ENCODE measurements at places on chromosomes 2 and 18.

- peak; percentile 98 for DNase-seq
Observed at GRCh38 chr2:100013892-100014677, 128.3 kb downstream of the AFF3 start.

DNA sequence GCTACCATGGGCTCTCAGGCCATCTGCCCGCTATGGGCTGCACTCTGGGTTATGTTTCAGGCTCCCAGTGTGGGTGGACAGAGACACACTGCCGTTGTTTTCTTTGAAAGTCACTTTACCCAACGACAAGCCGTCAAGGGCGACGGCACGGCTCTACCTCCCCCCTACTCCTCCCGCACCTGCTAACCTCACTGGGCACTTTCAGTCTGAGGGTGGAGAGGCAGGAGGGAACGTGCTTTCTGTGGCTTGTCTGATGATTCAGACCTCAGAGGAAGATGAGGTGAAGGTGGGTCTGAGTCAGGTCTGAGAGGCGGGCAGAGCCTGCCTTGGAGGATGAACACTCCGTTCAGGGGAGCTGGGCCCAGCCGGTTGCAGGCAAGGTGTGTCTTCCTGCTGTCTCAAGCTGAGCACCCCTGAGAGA is 147.6 kb upstream of the HDAC4 start:
- DNase-seq, result no peak

- peak; percentile 17 for DNase-seq
Observed at GRCh38 chr2:223856584-223856983, 19.2 kb upstream of the AP1S3 start.

- no peak for DNase-seq
Observed at GRCh38 chr2:28101892-28102291, 211.4 kb downstream of the BABAM2 start.

DNA sequence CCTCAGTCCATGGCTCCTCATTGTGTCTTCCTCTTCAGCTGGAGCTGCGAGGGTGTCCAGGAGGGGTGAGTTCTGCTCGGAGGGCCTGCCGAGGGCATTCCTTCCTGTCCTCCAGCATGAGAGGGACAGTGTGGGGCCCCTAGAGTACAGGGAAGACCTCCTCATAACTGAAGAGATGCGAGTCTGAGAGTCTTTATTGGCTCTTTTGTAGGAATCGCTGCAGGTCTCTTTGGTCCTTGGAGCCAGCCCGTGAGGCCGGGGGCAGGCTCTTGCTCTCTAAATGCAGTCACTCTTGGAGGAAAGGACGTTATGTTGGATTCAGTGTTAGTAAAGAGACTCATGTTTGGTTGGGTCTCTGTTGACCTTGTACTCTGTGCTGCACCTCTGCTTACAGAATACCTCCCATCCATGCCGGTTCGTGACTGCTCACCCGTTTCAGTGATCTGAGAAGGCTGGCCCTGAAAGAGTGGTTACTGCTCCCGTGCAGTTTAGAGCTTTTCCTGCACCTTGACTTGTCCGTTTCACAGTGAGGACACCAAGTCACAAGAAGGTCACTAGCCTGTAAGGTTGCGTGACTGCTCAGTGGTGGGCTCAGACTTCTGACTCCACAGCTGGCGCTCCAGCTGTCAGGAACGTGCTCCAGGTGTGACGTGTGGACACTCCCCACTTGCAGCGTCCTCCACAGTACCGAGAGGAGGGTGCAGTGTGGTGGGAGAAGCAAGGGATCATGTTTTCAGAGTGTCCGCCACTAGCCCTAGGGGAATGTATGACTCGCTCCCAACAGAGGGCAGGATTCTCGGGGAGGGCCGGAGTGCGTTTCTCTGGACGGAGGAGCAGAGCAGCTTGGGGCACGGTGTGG is 7.8 kb downstream of the ATG4B start:
- DNase-seq, result no peak

DNA sequence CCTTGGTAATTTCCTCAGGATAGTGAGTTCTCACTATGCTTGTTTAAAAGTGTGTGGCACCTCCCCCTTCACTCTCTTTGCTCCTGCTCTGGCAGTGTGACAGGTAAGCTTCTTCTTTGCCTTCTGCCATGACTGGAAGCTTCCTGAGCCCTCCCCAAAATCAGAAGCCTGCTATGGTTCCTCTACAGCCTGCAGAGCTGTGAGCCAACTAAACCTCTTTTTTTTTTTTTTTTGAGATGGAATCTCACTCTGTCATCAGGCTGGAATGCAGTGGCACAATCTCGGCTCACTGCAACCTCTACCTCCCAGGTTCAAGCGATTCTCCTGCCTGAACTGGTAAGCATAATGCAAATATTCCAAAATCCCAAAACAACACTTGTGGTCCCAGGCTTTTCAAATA is 80.0 kb downstream of the SOWAHC start:
- peak; percentile 54 for DNase-seq

DNA sequence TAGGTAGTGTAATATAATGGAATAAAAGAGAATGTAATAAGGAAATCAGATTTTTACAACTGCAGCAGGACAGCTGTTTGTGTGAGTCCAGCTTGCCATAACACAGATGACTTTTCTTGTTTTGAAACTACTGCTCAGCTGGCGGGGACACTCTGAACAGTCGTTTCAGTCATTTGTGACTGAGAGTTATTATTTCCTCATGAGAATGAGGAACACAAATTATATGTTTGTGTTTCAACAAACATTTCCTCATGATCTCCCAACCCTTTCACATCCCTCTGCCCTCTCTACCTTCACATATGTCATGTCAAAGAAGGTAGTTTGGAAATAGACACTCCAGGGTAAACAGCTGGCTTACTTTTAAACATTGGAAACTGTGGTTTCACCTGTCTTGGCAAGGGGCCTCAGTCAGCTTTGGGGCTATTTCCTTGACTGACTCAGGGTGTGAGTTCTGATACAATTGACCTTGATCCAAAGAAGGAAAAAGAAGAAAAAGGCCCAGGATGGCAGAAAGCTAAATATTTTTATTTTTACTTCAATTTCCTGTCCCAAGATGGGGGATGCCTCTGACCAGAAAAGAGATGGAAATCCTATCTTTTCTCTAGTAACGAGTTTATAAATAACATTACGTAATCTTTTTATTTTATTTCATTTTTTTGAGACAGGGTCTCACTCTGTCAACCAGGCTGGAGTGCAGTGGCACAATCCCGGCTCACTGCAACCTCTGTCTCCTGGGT is 593 bp downstream of the SP140L start:
- DNase-seq, result no peak

- DNase-seq, result peak; percentile 99
Observed at GRCh38 chr2:55862673-55863390, 60.8 kb downstream of the EFEMP1 start.

- no peak for DNase-seq
Observed at GRCh38 chr18:78454221-78454620, 525.4 kb upstream of the SALL3 start.

GRCh38 chr2:23660237-23660636 is 266.7 kb downstream of the ATAD2B start:
- DNase-seq, result no peak

DNA sequence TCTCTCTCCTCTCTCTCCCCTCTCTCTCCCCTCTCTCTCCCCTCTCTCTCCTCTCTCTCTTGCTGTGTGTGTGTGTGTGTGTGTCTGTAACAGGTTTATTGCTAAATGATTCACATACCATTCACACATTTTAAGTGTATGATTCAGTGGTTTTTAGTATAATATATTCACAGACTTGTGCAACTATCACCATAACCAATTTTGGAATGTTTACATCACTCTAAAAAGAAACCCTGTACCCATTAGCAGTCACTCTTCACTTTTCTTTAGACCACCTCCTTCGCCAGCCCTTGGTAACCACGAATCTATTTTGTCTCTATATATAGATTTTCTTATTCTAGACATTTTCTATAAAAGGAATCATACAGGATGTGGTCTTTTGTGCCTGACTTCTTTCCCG is 11.4 kb downstream of the THNSL2 start:
- no peak for DNase-seq

GRCh38 chr2:187851955-187852561 is 297.8 kb upstream of the TFPI start:
- no peak for DNase-seq

DNA sequence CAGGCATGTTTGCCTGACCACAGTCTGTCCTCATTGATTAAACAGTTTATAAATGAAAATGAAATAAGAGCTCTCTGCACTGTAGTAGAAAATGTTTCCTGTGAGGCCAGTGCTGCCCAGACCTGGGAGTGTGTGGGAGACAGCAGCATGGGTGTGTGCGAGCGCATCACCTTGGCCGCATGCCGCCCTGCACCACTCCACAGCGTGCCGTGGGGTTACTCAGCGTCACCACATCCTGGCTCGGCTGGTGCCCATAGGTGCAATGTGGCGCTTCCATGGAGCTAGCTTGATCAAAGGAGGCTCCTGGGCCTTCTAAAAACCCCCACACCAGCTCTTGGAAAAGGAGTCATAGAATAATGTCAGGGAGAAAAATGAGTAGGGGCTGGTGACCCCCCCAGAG is 76.0 kb upstream of the EPC2 start:
- no peak for DNase-seq

- no peak for DNase-seq
Observed at GRCh38 chr2:10548626-10549025, 100.5 kb upstream of the ODC1 start.

DNA sequence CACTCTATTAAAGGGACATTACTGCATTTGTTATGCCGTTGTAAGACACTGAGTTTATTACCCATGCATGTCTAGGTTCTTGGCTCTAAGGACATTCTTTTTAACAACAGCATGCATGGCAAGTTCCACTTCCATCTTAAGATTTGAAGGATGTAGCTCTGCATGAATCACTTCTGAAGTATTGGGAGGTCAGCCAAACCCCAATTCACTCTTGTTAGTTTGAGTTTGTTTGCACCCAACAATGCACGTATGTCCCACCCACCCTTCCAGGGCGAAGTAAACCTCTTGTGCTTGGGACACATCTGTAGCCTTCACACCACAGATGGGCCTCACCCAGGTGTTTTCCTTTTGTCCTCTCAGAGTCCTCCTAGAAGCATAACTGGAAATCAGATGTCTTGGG is 5.6 kb upstream of the LAMA3 start:
- peak; percentile 56 for DNase-seq

DNA sequence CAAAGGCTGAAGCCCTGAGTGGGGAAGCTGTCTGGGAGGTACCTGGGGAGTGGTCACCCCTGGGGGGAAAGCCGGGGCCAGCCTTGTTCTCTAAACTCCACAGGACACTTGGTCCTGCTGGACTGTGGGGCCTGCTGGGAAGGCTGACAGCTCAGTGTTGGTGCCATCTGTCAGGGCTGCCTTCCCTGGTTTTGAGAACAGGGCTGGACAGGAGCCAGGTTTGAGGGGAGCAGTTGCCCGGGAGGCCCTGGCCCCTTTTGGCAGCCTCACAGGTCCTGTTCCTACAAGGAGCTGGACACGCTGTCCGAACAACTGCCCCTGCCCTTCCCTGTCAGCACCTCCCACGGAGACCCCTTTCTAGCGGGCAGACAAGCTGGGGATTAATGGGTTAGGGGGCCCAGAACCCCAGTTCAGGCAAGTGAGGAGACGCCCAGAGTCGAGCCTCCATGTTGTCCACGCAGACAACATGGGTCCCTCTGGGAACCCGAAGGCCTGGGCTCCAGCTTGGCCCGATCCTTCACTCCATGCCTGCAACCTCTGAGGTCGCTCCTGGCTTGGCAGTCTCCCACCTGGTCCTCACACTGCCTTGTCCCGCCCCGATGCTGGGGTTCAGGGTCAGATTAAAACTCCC is 40.8 kb downstream of the ATOH8 start:
- no peak for DNase-seq

- DNase-seq, result no peak
Observed at GRCh38 chr2:129902731-129903585, 76.5 kb upstream of the RAB6C start.

- DNase-seq, result peak; percentile 95
Observed at GRCh38 chr2:234880551-234881211, 71.1 kb upstream of the SH3BP4 start.

GRCh38 chr2:41736105-41736567 is 311.7 kb upstream of the PKDCC start:
- no peak for DNase-seq

DNA sequence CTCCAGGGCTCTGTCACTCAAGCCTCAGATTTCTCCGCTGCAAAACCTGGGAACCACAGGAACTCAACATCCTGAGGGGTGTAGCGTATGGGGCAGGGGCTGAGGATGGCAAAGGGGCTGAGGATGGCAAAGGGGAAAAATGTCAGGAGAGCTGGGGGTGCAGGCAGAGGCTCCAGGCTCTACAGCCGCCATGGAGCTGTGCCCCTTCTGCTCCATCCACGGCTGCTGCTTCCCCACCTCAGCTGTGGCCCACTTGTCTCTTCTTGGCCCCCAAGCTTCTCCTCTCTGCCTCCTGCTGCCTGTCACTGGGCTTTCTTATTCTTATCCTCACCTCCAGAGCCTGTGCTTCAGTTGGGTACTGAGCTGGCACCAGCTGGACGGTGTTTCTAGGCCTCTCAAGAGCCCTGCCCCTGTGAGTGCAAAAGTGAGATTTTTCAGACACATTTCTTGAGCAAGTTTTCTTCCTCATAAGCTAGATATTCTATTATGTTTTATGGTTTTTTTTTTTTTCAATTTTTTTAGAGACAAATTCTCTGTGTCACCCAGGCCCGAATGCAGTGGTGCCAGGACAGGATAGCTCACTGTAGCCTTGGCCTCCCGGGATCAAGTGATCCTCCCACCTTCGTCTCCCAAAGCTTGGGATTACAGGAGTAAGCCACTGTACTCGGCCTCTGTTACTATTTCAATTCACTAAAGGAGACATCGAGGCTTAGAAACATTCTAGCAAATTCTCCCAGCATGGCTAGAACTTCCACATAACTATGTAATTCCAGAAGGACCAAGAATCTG is 49.0 kb downstream of the MARCO start:
- no peak for DNase-seq

GRCh38 chr2:133097666-133098065 is 427.7 kb upstream of the LYPD1 start:
- no peak for DNase-seq

- no peak for DNase-seq
Observed at GRCh38 chr2:161170377-161170776, 10.1 kb downstream of the TANK start.

DNA sequence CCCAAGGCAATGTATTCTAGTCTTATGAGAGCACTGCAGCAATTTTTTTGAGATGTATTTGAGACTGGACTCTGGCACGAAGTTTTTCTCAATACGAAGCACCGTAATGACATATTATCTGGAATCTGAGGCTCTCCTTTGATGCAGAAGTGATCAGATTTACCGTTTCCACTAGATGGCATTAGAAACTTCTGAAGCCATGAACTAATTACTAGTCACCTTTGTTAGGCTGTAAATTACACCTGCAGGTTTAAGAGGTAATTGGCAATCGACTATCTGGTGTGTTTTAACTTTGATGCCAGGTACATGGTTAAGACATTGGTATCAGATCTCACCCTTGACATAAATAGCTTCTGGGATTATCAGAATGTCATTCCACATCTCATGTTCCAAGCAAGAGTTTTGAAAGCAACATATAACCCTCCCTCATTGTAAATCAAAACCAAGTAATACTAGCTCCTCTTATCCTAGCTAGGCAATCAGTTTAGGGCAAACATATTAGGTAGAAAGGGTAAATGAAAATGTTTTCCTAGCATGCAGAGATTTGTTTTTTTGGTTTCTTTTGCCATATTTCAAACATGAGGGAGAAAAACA is 254.6 kb upstream of the SPRED2 start:
- DNase-seq, result no peak

- no peak for DNase-seq
Observed at GRCh38 chr2:223051693-223052289, at the start of gene KCNE4. Gene KCNE4 (plus strand): TSS chr2:223052190. CDS start chr2:223052831, 641 bp downstream.

GRCh38 chr2:47867205-47867604 is 39.1 kb downstream of the FBXO11 start:
- DNase-seq, result no peak

GRCh38 chr2:239792405-239793084 is 232.6 kb downstream of the NDUFA10 start:
- no peak for DNase-seq
